Foreskin melanocyte (primary cell): ENCODE measurements at places on chromosomes 4 and X.

DNA sequence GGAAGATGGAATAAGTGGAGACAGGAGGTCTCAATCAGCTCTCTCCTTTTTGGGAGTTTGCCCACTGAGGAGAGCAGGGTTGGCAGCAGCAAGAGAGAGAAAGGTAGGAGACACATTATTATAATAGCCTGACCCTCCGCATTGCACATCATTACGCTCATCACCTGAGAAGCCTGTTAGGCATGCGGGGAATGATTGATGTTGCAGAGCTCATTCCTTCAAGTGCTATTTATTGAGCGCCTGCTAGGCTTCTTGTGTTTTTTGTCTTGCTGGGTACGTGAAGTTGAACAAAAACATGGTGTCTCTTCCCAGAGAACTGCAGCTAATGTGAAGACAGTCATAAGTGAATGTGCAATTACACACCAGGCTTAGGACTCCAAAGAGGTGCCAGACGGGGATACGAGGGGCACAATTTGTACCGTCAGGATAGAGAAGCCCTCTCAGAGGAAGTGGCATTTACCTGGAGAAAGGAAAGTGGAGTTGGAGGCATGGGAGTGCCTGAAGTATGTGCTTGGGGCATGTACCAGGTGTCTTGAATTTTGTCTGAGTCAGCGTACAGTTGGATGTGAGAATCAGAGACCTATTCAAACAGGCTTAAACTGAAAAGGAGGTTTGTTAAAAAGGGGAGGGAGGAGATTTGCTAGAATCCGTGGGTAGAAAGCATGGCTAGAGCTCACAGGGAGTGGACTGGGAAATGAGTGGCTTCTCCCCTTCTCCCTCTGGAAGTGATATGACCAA, 90.2 kb upstream of the SOD3 start:
- no peak for DNase-seq

GRCh38 chr4:22500831-22501714, 14.8 kb downstream of the ADGRA3 start:
- DNase-seq = no peak

- no peak for DNase-seq
Measured at GRCh38 chr4:174752026-174752425, 77.0 kb downstream of the GLRA3 start.

DNA sequence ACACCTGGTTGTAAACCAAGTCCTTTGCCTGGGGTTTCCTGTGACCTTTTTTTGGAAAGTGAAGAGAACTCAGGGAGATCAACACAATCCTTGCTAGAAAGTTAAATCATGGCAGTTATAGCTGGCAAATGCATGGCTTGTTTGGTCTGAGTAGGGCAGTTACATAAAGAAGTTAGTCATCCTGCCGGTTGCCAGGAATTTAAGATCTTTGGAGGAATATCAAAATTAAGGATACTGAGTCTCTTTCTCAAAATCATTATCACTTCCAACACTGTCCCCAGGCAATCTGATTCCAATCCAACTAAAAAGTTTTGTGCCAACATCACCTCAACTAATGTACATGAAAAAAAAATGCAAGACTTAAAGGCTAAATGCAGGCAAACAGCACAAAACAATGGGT, 40.3 kb downstream of the C4orf54 start:
- DNase-seq = no peak

DNA sequence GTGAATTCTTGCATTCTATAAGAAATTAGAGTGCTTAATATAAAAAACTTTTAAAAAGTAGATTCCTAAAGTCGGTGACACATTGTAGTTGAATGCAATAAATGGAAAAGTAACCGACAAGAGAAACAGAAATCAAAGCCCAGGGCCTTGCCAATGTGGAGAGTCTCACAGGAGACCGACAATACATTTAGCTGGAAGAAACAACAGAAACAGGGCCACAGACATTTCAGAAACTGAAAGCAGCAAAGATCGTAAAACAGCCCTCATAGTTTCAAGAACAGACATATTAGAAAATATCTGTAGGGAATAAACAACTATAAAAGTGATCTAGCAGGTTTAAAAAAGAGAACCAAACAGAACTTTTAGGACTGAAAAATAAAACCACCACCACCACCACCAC, 49.5 kb downstream of the STAP1 start:
- DNase-seq = no peak

DNA sequence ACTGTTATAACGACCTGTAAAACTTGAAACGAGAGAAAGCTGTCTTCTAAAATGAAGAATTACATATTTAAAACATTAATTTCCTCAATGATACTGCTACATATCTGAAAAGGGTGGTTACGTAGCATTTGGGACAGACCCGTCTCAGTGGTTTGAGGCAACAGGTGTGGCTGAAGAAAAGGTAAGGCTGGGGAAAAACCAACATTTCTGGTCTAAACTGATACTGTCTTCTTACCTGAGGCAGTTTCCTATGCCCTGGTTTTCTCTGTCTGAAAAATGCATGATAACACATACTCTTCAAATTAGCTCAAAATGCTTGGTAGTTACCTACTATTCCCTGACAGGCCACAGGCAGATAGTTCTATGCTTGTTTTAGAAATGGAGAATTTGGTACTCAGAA, 30.4 kb downstream of the PLS3 start:
- no peak for DNase-seq

- DNase-seq = no peak
Measured at GRCh38 chr4:100898844-100899243, 381.0 kb upstream of the EMCN start.

GRCh38 chrX:136839196-136839595, 41.3 kb downstream of the RBMX start:
- DNase-seq = no peak

- no peak for DNase-seq
Measured at GRCh38 chrX:23764188-23764984, 18.6 kb upstream of the SAT1 start.

GRCh38 chr4:100248476-100248875, 58.2 kb upstream of the DDIT4L start:
- no peak for DNase-seq

DNA sequence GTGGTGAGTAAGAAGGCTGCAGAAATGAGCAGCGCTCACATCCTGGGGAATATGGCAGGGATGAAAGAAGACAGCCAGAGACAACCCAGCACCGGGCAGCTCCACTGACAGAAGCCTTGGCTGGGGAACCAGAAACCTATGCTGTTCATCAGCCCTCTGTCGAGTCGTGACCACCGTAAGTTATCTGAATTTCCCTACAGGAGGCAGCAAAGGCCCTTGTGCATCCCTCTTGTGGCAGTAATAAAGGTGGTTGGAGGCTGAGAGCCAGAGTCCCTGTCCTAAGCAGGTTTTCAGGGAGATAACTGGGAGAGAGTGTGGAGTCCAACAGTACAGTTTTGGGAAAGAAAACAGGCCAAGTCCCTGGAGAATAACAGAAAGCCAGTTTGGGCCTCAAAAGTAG, 194.0 kb upstream of the BOD1L1 start:
- DNase-seq = no peak

DNA sequence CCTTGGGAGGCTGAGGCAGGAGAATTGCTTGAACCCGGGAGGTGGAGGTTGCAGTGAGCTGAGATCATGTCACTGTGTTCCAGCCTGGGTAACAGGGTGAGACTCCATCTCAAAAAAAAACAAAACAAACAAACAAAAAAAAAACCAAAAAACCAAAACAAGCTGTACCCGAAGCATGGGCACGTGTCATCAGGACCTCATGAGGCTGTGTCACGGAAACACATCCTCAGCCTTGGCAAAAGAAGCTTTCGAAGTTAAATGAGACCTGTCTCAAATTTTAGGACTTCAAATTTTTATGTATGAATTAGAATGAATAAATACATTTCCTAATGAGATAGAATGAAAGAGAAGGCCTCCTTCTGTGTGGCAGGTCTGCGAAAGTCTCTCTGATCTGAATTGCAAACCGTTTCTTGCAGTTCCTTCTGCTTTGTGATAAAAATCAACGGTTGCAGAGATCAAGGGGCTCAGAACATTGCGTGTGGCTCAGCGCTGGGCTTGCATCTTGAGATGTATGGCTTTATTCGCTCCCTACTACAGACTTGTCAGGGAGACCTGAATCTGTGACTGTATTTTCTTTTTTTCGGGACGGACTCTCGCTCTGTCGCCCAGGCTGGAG, 19.5 kb upstream of the CRLF2 start:
- DNase-seq = no peak

DNA sequence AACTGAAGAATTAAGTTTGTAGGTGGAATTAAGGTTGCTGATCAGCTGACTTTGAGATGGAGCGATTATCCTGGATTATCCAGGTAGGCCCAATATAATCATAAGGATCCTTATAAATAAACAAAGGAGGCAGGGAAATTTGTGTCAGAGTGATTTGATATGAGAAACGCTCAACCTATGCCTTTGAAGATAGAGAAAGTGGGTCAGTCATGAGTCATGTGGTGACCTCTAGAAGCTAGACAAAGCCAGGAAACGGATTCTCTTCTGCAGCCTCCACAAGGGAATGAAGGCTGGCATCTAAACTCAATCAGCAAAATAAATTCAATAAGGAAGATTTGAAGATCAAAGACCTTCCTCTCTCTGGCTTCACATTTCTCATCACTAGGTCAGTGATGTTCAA, 41.5 kb upstream of the SMIM10 start:
- DNase-seq = peak; percentile 7

- DNase-seq = no peak
Measured at GRCh38 chr4:102042871-102043802, 252.6 kb downstream of the BANK1 start.

DNA sequence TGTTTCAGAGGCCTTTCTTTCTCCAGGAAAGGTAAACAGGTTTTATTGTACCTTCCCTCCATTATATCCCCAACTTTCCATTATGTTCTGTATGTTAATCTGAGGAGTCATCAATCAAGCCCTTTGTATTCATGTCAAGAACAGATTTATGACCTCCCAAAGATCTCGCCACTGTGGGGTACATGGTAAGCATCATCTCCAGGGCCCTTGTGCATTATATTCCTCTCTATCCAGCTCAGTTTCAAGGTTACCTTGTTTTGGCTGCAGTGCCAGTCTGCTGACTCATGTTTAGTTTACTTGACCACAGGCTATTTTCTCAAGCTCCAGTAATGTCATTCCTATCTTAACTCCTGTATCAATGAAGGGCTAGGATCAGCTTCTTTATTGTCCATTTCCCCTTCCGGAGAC, 125.1 kb upstream of the FRMPD4 start:
- DNase-seq = no peak

GRCh38 chr4:189215574-189215973, 725.1 kb upstream of the FRG1 start:
- no peak for DNase-seq

DNA sequence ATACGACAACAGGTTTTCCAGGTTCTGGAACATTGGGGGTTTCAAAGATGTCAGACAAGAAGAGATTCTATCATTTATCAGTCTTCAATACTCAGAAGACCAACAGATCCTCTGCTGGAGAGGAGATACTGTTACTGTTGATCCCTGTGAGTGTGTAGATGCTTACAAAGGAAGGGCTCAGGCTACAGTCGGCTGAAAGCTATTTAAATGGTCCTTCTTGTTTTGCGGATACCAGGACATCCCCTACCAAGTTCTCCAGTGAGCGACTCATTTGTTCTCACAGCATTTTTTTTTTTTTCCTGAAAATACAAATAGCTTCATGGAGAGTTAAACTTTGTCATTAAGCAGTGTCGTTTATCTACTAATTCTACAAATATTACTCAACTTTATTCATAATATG, 201.6 kb downstream of the CAMK2D start:
- no peak for DNase-seq

DNA sequence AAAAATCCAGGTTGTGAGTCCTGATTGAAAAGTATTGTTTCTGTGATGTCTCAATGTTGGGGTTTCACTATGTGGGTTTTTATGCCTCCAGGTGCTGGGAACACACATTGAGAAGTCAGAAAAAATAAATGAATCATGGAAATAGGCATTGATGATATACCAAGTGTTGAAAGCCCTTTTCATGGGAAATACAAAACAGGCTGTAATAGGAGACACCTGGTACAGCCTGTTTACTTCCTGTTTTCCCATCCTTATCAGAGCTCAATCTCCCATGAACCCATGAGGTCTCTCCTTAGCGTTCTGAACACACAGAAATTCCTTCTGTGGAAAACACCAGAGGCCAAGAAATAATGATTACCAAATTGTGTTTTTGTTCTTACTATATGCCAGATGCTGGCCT, 106.3 kb upstream of the BOD1L1 start:
- no peak for DNase-seq
